ENCODE measurements at places on chromosomes 4 and X.

GRCh38 chr4:140672416-140672815 lies 83.8 kb downstream of the TBC1D9 start:
- DNase-seq = no peak

DNA sequence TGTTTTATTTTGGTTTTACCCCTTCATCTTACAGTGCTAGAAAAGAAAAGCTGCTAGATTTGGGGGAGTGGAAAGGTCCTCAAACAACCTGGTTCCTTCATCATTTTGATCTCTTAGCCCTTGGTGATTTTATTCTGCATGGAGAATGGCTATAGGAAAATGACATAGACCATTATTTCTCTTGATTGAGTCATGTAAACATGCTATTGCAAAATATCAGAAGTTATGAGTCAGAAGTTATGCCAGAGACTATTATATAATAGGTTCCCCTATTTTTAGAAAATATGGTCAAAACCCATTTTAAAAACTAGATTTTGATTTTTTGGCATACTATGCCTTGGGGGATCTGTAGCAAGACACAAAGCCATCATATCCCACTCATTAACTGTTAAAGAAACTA lies 83.7 kb upstream of the FAM9C start:
- DNase-seq = no peak

DNA sequence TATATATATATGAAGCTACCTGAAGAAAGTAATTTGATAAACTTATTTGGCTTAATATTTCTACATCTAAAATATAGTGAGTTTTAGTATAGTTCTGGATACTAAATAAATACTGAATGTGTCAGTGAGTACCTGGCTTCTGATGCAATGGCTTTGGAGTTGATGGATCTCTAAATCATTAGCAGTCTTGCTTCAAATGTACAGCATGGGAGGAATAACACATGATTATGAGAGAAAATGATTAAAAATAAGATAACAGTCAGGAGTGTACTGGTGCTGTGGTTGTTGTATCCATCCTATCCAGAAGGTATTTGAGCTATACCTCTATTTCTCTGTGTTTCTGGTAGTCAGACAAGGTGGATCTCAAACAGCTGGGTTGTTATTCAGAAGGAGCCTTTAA lies 641.3 kb downstream of the TRAM1L1 start:
- DNase-seq = no peak

- no peak for DNase-seq
Measured at GRCh38 chr4:126369076-126369475, 1054.3 kb downstream of the FAT4 start.

- DNase-seq = no peak
Measured at GRCh38 chrX:97622111-97622510, 738.4 kb downstream of the RPA4 start.

GRCh38 chr4:13920901-13921300 lies 293.4 kb upstream of the BOD1L1 start:
- DNase-seq = peak; percentile 99

DNA sequence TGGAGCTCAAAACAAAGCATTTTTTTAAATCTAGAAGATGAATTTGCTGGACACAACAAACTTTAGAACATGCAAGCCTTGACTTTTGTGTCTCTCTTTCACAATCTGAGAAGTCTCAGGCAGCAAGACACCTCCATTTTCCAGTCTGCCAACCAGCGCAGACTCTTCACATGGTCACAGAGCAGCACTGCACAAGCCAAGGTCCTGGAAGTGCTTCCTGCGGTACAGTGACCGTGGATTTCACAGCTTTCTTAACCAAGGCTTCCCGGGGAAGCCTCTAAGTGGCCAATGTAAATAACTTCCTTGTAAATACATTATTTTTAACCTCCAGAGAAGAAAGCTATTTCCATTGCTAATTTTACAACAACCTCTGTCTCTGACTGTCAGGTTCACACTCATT lies 31.2 kb downstream of the ZNF827 start:
- no peak for DNase-seq

DNA sequence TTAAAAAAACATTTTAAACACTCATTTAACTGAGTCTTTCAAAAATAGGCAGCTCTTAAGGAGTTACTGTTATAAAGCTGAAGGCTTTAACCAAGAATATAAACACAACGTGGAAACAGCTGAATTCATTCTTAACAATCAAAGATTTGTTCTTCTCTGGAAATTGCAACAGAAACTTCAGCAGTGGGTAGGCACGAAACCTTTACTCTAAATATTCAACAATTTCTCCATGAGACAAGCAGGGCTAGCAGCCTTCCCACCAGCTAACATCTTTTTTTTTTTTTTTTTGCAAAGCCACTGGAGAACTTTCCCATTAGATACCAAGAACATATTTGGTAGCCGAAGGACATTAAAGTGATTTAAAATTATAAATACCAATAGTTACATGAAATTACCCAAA lies 78.2 kb upstream of the PRSS48 start:
- no peak for DNase-seq

DNA sequence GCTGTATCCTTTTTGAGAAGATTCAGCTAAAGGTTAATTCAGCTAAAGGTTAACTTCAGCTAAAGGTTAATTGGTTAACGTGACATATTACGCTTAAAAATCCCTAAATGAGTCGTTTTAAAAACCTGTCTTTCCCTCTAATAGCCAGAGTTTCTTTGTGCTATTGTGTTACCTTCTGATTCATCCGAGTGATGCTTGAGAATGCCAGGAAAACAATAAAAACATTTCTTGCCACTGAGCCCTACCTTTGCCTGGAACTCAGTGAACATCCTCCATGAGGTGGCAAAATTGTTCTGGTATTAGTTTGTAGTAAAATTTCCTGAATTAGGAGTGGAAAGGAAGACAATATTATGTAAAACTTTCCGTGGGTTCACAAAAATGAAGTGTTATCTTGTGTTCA lies 13.7 kb upstream of the TMPRSS11E start:
- DNase-seq = no peak

- DNase-seq = peak; percentile 28
Measured at GRCh38 chr4:93066749-93067148, 761.8 kb upstream of the ATOH1 start.

- no peak for DNase-seq
Measured at GRCh38 chrX:133668225-133668931, 253.1 kb upstream of the GPC4 start.

DNA sequence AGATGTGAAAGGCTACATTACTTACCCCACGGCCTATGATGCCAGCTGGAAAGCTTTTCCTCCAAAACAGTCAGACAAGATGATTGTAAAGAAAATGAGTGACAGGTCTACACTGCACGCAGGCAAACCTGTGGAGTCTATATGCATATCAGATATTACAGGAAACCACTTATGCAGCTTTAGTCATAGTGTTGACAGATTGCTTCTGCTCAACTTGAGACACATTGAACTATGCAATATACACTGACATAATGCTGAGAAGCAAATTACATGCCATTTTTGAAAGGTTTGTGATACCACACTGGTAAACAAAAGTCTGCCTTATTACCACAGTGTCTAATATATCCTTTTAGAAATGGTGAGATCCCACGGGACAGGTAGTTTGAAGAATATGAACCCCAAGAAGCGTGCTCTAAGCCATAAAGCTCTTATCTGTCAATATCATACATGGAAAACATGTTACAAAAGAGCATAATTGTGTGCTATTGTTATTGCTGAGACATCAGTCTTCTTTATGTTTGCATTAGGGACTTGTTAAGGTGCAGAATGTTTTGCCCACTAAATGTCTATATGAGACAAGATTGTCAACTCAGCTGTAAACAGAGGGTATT lies 1835.8 kb upstream of the TENM3 start:
- no peak for DNase-seq

DNA sequence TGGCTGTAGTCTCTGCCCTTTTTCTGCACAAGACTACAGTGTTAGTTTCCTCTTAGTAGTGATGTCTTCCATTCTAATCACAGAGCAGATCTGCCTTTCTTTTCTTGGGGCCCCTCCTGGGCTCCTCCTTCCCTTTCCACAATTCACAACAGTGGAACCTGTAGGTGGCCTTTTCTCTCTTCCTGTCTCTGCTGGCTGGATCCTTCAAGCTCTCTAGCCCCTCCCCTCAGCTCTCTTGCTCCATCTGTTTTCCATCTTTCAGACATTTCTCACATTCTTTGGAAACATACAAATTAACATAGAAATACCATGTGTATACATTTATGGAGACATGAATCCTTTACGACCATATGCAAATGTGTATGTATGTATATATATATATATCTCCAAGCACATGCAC lies 304 bp upstream of the SPIN2A start:
- peak; percentile 42 for DNase-seq

- DNase-seq = no peak
Measured at GRCh38 chr4:6470502-6471306, 1.7 kb downstream of the PPP2R2C start.

DNA sequence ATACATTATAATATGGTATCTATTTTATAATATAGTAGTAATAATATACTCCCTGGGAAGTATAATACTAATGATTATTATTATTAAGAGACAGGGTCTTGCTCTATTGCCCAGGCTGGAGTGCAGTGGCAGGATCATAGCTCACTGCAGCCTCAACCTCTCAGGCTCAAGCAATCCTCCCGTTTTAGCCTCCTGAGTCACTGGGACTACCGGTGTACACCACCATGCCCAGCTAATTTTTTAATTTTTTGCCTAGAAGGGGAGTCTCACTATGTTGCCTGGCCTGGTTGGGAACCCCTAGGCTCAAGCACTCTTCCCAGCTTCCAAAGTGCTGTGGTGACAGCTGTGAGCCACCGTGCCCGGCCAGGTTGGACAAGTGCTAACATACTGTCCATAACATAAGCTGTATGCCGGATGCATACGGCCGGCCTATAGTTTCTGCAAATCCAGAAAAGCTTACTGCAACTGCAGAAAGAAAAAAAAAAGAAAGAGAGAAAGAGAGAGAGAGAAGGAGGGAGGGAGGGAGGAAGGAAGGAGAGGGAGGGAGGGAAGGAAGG lies 94.2 kb upstream of the PPP2R3B start:
- DNase-seq = no peak

GRCh38 chr4:82043081-82043808 lies 330.5 kb downstream of the HNRNPD start:
- no peak for DNase-seq

- DNase-seq = no peak
Measured at GRCh38 chrX:110759785-110760184, 35.8 kb downstream of the CHRDL1 start.

DNA sequence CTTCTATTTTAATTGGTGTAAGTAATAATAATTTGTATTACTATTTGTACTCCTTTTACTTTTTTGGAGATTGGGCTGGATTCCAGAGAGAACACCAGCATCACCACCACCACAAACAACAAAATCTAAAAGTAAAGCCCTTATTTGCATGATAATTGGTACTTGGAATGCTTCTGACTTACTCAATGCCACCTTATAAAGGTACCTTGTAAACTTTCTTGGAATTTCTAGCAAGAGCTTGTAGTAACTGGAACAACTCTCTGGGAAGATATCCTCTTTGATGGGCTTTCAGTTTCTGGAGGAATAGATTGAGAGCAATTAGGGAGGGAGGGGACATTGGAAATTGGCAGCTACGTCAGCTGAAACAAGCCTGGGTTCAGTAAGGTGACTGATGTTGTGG lies 20.2 kb upstream of the PITX2 start:
- DNase-seq = no peak

- DNase-seq = no peak
Measured at GRCh38 chr4:110614173-110614963, 8.5 kb downstream of the PITX2 start.

- no peak for DNase-seq
Measured at GRCh38 chrX:26562156-26562555, 346.2 kb downstream of the MAGEB5 start.

Measured in fibroblast of skin of left quadriceps (primary cell).